ENCODE measurements at places on chromosomes 13 and 19.

GRCh38 chr19:7516333-7516732 lies 430 bp downstream of the ZNF358 start:
- no peak for DNase-seq

DNA sequence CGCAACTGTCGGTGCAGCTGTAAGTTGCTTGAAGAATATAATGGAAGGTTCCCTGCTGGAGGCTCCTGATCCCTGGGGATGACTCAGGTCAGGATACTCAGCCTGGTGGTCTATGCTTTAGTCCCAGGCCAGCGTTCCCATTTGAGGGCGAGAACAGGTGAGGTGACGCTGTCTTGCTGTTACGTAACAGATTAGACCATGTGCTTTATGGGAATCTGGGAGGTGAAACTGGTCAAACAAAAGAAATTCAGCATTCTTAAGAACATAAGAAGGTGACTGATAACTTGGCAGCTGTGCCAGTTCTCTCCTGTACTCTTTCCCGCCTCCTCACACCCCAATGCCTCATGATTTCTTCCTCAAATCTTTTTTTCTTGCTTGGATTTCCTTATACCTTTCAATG lies at the start of gene CXCL17:
TSS of gene CXCL17 (minus strand) at position 114 of the 400 bp plus-strand sequence. CDS start 114 bp downstream, outside the sequence.
- DNase-seq: no peak

DNA sequence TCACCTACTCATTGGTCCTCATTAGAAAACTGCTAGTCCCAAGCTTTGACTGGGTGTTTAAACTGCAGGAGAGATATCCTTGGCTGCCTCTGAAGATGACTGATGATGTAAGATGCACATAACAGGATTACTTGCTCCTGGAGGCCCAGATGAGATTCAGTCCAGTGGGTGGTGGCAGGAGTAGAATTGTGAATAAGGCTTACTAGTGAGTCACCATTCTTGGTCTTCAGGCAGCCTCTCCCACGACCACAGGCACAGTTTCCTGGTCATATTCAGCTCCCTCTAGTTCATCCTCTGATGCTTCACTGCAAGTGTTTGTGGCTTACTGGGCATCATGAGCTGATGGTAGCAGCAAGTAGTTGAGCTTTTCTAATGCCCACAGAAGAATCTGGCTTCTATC lies 12.1 kb downstream of the SERTM1 start:
- no peak for DNase-seq

DNA sequence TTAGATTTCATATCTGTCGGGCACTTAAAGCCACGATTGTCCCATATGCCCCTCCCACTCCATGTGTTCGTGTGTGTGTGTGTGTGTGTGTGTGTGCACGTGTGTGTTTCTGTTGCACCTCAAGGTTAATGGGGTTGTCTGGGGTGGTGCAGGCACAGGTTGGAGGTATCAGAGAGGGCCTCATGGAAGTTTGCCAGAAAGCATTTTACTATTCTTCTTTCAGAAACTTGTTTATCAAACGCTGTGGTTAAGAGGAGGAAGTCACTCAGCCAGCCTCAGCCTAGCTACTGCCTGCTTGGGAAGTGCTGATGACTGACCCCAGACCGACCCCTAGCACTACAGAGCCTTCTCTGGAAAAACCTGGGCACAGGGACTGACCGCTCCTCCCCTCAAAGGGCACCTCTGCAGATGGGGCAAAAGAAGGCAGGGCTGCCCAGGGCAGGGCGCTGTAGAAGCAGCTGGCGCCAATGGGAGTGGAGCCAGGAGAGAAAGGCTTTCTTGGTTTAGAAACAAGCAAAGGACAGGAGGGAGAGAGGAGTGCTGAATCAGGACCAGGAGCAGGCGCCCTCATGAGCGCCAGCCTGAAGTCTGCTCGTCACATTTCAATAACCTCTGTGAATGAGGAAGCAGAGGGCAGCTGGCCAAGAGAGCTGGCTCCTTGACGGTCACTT lies 3.9 kb downstream of the SIAH3 start:
- no peak for DNase-seq

GRCh38 chr19:33435706-33436359 lies 62.3 kb downstream of the CEBPG start:
- no peak for DNase-seq

DNA sequence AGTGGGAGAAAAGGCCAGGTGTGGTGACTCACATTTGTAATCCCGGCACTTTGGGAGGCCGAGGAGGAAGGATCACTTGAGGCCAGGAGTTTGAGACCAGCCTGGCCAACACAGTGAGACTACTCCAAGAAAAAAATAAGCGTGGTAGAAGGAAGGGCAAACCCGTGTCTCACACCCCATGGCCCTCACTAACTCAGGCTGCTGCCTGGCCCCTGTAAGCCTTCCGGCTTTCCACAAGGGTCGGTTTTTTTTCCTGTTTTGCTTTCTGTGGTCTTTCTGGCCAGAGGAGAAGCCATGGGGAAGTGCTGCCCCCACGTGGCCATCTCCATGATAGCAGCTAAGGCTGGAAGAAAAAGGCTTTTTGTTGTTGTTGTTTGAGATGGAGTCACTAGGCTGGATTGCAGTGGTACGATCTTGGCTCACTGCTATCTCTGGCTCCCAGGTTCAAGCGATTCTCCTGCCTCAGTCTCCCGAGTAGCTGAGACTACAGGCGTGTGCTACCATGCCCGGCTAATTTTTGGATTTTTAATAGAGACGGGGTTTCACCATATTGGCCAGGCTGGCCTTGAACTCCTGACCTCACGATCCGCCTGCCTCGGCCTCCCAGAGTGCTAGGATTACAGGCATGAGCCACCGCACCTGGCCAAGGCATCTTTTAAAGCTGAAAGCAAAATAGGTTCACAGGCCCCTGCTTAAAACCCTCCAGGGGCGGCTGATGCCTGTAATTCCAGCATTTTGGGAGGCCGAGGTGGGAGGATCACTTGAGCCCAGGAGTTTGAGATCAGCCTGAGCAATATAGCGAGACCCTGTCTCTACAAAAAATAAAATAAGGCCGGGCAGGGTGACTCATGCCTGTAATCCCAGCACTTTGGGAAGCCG lies 7.5 kb upstream of the ARHGEF18 start:
- peak; percentile 53 for DNase-seq

GRCh38 chr13:33251131-33251661 lies 34.4 kb downstream of the STARD13 start:
- DNase-seq: no peak

GRCh38 chr19:2033825-2034159 lies 17.3 kb downstream of the MKNK2 start:
- DNase-seq: no peak

DNA sequence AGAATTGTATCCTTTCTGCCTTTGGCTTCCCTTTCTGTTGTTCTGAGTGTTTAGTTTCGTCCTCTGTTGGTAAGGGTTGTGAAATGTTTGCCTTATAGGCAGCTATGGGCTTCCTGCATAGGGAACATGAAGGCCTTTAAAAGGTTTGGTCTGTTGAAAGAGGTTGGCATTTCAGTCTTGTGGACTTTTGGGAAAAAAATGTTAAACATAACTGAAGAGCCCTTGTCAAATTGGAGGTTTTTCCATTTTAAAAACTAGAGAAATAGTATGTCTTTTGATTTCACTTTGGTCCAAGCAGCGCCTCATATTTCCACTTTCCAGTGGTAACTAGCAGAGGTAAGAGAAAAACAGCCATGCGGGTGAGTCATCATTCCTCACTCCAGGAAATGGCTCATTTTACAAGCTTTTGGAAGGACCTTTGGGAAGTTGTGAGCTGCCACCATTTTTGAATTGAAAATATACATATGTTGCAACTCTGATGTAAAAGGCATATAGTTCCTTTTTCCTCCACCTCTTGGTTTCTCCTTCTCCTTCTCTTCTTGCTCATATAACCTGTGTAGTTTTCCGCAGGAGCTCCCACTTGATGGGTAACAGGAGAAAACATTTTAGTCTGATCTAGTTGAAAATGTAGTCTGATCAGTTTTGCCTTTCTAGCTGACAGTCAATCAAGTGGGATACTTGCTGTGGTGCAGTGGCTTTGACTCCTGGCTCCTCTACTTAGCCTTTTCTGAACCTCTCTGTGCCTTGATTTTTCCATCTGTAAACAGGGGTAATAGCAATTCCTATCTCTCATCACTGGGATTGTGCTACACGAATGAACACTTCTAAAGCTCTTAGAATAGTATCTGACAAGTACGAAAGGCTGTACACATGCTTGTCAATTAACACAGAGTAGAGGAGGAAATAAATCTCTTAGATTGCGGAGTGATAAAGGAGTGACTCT lies 23.0 kb downstream of the GPC6 start:
- peak; percentile 28 for DNase-seq

GRCh38 chr19:47232422-47233211 lies 1.6 kb upstream of the BBC3 start:
- no peak for DNase-seq

GRCh38 chr13:23949200-23949599 lies 51.9 kb upstream of the C1QTNF9B start:
- no peak for DNase-seq

DNA sequence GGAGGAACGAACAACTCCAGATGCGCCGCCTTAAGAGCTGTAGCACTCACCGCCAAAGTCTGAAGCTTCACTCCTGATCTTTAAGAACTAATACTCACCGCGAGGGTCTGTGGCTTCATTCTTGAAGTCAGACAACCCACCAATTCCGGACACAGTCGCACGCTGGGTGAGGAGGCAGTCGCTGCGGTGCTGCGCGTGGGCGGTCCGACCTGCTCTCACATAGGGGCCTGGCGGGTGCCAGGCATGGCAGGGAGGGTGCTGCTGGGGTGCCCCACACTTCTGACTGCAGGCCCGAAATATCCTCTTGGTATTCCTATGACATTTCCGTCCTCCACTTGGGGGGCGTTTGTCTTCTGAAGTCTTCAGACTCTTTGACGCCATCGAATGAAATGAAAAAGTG lies 7.4 kb upstream of the MICU2 start:
- DNase-seq: no peak

- DNase-seq: no peak
These were observed 53.6 kb downstream of the NDFIP2 start for GRCh38 chr13:79534596-79534995.

GRCh38 chr13:22357132-22357531 lies 686.3 kb downstream of the FGF9 start:
- DNase-seq: no peak

DNA sequence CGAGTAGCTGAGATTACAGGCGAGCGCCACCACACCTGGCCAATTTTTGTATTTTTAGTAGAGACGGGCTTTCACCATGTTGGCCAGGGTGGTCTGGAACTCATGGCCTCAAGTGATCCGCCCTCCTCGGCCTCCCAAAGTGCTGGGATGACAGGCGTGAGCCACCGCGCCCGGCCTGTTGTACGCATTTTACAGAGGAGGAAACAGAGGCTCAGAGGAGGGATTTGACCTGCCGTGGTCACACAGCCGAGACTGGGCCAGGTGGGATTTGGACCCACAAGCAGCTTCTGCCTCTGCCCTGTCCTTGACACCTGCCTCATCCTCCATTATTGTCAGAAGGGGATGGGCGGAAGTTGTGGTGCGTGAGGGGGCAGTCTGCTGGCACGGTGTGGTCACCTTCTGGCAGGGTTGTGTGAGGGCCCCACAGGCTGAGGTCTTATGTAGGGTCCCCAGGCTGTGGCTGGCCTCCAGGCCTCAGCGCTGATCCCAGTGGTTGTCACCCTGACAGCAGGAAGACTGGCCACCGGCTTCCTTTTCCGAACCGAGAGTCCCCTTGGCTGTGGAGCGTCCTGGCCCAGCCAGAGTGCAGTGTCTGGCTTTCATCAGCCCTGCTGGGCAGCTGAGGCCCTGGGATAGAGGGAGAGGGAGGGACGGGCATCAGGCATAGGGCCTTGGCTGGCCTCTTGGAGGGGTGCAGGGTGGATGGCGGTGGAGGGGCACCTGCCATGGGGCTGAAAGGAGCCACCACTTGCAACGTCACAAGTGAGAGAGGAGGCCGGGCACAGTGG lies 20.3 kb downstream of the NFIC start:
- DNase-seq: no peak

DNA sequence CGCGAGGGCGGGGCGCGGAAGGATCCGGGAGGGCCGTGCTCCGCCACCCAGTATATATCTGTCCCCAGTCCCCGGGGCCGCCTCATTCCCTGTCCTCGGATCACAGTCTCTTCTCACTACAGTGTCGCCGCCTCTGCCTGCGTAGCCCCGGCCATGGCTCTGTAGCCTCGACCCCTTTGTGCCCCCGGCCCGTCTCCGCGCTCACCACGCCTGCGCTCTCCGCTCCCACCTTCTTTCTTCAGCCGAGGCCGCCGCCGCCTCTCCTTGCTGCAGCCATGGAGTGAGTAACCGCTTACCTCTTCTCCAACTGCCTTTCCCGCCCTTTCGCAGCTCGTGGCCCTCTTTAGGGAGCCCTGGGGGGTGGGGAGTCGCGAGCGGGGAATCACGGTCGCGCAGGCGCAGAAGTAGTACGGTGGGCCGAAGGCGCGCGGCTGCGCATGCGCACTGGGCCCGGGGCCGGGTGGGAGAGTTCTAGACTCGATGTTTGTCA lies at the start of the genes ATF5 and NUP62:
TSS of gene ATF5 (plus strand) at position 85 of the 490 bp plus-strand sequence. CDS start 1,646 bp downstream, outside the sequence.
TSS of gene NUP62 (minus strand) at position 384 of the 490 bp plus-strand sequence. CDS start 19,697 bp downstream, outside the sequence.
- DNase-seq: no peak

GRCh38 chr13:40728595-40728994 lies 42.4 kb downstream of the MRPS31 start:
- no peak for DNase-seq

GRCh38 chr19:3056417-3057088 lies 5.7 kb downstream of the TLE5 start:
- DNase-seq: no peak

DNA sequence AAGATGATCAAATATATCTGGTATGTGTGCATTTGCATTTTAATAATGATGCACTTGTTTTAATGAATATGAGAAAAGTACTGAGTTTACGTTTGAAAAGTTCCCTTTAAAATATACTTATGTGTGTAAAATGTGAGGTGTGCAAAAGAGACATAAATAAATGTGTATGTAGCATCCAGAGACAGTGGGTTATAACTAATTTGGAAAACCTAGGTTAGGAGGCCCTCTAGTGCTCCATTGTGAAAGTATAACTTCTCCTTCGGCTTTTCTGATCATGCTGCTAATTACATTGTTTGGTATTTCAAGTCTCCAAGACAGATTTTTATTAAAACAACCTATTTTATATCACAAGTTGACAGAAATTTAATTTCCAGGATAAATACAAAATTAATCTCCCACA lies 30.1 kb downstream of the SCEL start:
- no peak for DNase-seq

DNA sequence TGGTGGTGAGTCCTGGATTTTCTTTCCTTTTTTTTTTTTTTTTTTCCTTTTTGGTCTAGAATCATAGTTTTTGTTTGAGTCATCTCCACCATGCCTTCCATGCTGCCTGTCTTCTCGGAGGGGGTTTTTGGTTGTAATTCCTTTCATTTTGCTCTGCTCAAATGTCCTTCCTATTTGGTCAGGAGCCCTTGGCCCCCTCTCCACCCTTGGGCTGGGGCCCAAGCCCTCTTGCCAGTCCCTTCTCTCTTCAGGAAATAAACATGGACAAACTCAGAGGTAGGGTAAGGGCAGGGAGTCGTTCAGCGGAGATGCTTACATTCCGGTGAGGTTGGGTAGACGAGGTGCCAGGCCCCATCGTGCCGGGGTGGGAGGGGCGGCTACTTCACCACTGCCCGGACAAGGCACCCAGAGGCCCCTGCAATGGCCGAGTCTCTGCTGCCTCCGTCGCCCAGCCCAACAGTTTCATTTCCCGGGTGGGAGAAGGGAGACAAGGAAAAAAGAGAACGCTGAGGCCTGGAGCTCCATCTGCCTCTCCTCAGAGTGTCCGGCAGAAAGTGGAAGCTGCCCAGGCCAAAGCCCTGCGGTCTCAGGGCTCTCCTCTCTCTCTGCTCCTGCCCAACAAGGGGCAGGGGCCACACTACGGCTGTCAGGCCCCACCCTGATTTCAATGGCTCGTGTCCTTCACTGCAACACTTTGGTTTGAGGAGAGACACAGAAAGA lies 12.7 kb downstream of the ZNF574 start:
- no peak for DNase-seq

- DNase-seq: no peak
These were observed 482.6 kb downstream of the RFC3 start for GRCh38 chr13:34300559-34300958.

- no peak for DNase-seq
These were observed 7.8 kb downstream of the EBPL start for GRCh38 chr13:49683489-49683888.

Measured in right lung (tissue), 10 donors.